ENCODE measurements at places on chromosomes 1 and 21. TPM values are rescaled to one million over a fixed set of nuclear protein-coding genes. Genes with fewer than 3 reads are reported as not detected.

DNA sequence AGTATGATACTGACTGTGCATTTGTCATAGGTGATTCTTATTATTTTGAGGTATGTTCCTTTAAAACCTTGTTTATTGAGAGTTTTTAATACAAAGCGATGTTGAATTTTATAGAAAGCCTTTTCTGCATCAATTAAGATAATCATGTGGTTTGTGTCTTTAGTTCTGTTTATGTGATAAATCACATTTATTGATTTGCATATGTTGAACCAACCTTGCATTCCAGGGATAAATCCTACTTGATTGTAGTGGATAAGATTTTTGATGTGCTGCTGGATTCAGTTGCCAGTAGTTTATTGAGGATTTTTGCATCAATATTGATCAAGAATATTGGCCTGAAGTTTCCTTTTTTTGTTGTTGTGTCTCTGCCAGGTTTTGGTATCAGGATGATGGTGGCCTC, 158.0 kb downstream of the CENPF start:
- no peaks in the 10 kb centered on the region for H3K36me3 ChIP-seq
- DNase-seq = no peak
- no peak overlapping the region for H3K4me3 ChIP-seq
- H3K27me3 ChIP-seq = no peaks in the 10 kb centered on the region
- H3K4me1 ChIP-seq = no peaks in the 10 kb centered on the region

DNA sequence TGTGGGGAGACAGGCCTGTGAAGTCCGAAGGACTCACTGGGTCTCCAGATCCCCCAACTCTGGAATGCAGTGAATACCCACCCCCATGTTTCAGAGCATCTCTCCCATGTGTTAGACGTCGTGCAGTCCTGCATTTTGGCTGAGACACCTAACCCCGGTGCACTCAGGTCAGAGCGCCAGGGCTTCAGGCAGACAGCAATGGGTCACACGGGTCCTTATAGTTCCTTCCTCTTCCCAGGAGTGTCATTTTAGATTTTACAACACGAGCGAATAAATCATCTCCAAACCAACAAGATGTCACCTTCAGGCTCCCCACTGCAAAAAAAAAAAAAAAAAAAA, 5.1 kb downstream of the PRRX1 start:
- H3K4me1 ChIP-seq = peaks cover 8% of the 10 kb centered on the region
- H3K4me3 ChIP-seq = no peak overlapping the region
- peak overlapping the region; percentile 30 for H3K27ac ChIP-seq
- no peak for DNase-seq

DNA sequence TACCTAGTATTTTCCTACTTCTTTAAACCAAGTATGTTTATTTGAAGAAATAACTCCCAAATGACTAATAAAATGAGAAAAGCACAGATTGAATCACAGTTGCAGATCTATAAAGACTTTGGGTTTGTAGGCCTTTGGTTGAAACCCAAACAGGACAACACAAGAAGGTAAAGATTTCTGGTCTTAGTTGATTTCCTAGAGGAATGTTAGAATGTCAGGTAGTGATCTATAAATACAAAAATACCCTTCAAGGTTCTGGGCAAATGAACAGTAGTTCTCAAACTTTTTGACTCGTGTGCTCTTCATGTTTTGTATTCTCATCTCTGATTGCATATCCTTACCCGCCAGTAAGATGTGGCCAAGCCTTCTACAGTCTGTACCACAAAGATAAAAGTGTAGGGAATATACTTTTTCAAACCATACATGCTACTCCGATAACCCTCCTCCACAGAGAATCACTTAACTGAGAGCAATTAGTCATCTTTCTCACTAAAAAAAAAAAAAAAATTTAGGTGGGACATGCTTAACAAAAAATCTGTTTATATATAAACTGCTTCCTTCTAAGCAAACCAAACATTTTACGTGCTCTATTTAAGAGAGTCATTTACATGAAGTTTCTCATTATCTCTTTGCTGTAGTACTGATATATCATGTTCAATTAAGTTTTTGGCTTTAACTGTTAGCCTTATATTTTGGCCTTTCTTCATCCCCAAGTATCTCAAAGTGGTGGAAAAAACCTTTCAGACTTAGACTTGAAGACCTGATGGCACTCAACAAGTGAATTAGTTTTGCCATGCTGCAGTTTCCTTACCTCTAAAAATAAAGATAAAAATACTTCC, 36.0 kb downstream of the CNIH4 start:
- peak; percentile 70 for DNase-seq
- peak overlapping the region; percentile 5 for H3K27ac ChIP-seq
- no peaks in the 10 kb centered on the region for H3K4me1 ChIP-seq
- no peaks in the 10 kb centered on the region for H3K27me3 ChIP-seq
- no peak overlapping the region for H3K4me3 ChIP-seq
- peaks cover 48% of the 10 kb centered on the region for H3K36me3 ChIP-seq

- peaks cover 17% of the 10 kb centered on the region for H3K4me1 ChIP-seq
- DNase-seq = no peak
- no peak overlapping the region for H3K4me3 ChIP-seq
- peaks cover 4% of the 10 kb centered on the region for H3K36me3 ChIP-seq
- H3K27me3 ChIP-seq = no peaks in the 10 kb centered on the region
- no peak overlapping the region for H3K27ac ChIP-seq
Observed at GRCh38 chr1:51653127-51653526, 36.2 kb downstream of the OSBPL9 start.

GRCh38 chr1:13714851-13715250, 14.9 kb downstream of the PRDM2 start:
- no peak for DNase-seq
- H3K4me3 ChIP-seq = no peak overlapping the region
- no peaks in the 10 kb centered on the region for H3K36me3 ChIP-seq
- H3K27me3 ChIP-seq = no peaks in the 10 kb centered on the region
- no peak overlapping the region for H3K27ac ChIP-seq

DNA sequence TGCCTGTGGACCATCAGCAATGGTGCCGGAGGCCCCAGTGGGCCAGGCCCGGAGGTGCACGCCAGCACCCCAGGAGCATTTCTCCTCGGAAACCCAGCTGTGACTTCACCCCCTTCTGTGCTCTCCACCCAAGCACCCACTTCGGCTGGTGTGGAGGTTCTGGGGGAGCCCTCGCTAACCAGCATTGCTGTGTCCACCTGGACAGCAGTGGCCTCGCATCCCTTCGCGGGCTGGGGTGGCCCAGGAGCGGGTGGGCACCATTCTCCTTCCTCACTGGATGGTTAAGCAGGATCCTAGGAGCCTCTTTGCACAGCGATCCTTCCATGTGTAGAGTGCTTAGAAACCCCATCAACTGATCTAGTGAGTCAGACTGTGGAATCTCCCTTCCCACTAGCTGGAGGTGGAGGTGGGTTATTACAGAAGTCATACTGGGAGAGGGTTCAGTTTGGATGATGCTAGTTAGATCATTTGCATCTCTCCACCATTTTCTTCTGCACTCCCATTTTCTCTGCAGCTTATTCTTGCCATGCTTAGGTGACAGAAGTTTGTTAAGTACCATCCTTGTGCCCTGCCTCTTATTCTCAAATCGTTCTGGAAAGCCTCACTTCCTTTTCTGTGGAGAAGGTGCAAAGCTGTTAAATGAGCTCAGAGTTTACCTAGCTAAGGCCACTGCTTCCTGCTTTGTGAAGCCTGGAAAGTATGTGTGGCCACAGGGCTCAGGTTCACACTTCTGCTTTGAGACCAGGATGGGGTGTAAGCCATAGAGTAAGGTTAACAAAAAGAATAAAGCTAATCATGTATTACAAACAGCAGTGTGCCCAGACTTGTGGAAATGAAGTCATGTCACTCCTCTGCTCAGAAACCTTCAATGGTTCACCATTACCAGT, 32.3 kb downstream of the TBX19 start:
- no peaks in the 10 kb centered on the region for H3K27me3 ChIP-seq
- no peaks in the 10 kb centered on the region for H3K4me1 ChIP-seq
- H3K27ac ChIP-seq = no peak overlapping the region
- H3K4me3 ChIP-seq = no peak overlapping the region

- peaks cover 13% of the 10 kb centered on the region for H3K4me1 ChIP-seq
- no peaks in the 10 kb centered on the region for H3K36me3 ChIP-seq
- H3K27ac ChIP-seq = no peak overlapping the region
- peak; percentile 18 for DNase-seq
Observed at GRCh38 chr21:35925497-35925896, 134.8 kb downstream of the SETD4 start.

MROH7 gene
- total RNA-seq = not detected

Measured in IMR-90 (cell line).